ENCODE measurements at places on chromosomes 2 and 18. TPM values are rescaled to one million over a fixed set of nuclear protein-coding genes. Genes with fewer than 3 reads are reported as not detected.
A peak's percentile ranks its signal among the peaks of the same experiment; 100 is the strongest.

- no peak for DNase-seq
- no peak overlapping the region for H3K4me3 ChIP-seq
- no peak overlapping the region for H3K27ac ChIP-seq
- peaks cover 12% of the 10 kb centered on the region for H3K36me3 ChIP-seq
- no peaks in the 10 kb centered on the region for H3K4me1 ChIP-seq
- no peaks in the 10 kb centered on the region for H3K27me3 ChIP-seq
These were observed 16.6 kb downstream of the ITGB1BP1 start for GRCh38 chr2:9406529-9407362.

DNA sequence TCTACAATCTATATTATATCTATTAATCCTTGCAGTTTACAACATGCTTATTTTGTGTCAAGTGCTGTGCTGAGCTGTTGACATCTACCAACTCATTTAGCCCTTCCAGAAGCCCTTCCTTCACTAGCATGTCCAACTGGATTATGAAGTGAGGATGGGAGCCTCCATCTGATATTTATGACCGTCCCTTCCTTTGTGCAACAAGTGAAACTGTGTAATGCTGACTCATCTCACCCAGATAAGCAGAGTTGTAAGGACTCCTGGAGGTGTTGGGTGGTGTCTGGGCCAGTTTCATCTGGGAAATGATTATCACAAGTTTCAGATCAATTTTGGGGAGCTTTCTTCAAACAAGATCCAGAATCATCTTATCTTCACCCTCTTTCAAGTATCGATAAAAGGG, 156.6 kb upstream of the ETAA1 start:
- H3K4me1 ChIP-seq, result no peaks in the 10 kb centered on the region
- H3K36me3 ChIP-seq, result no peaks in the 10 kb centered on the region
- H3K27ac ChIP-seq, result no peak overlapping the region
- H3K27me3 ChIP-seq, result no peaks in the 10 kb centered on the region
- no peak for DNase-seq
- no peak overlapping the region for H3K4me3 ChIP-seq

DNA sequence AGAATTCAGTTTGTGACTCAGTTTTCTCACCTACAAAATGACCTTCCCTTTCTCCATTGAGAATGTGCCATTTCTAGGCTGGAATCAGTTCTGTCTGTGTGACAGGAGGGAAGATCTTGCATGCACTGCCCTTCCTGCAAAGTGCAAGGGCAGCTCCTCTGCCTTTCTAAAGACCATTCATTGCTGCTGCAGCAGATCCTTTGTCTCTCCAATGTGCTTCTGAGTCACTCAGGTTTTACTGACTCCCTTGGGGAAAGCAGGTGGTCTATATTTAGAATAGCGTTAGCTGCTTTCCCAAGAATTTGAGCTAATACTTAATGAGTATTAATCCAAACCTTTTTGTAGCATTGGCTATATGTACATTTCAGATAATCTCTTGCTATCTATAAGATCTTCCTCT, 62.5 kb downstream of the DAW1 start:
- no peaks in the 10 kb centered on the region for H3K4me1 ChIP-seq
- no peak overlapping the region for H3K27ac ChIP-seq
- H3K36me3 ChIP-seq, result no peaks in the 10 kb centered on the region
- H3K4me3 ChIP-seq, result no peak overlapping the region

Gene BOLL
- polyA plus RNA-seq, result not detected

- DNase-seq, result no peak
- H3K36me3 ChIP-seq, result no peaks in the 10 kb centered on the region
- no peak overlapping the region for H3K27ac ChIP-seq
- H3K4me1 ChIP-seq, result no peaks in the 10 kb centered on the region
These were observed 208.3 kb upstream of the FANCL start for GRCh38 chr2:58449286-58450010.

Gene PIEZO2
- polyA plus RNA-seq, result 4.5 TPM

DNA sequence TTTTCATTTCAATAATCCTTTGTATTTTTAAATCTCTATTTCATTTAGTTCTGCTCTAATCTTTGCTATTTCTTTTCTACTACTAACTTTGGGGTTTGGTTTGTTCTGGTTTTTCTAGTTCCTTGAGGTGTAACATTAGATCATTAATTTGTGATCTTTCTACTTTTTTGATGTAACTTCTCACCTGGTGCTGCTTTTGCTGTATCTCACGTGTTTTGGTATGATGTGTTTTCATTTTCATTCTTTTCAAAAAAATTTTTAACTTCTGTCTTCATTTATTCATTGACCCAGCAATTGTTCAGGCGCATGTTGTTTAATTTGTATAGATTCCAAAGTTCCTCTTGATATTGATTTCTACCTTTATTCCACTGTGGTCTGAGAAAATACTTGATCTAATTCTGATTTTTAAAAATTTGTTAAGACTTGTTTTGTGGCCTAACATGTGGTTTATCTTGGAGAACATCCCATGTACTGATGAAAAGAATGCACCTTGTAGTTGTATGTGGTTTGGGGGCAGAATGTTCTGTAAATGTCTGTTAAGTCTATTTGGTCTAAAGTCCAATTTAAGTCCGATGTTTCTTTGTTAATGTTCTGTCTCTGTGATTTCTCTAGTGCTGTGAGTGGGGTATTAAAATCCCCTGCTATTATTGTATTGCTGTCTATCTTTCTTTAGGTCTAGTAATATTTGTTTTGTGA, 17.3 kb upstream of the MALT1 start:
- no peaks in the 10 kb centered on the region for H3K4me1 ChIP-seq
- no peak overlapping the region for H3K27ac ChIP-seq

DNA sequence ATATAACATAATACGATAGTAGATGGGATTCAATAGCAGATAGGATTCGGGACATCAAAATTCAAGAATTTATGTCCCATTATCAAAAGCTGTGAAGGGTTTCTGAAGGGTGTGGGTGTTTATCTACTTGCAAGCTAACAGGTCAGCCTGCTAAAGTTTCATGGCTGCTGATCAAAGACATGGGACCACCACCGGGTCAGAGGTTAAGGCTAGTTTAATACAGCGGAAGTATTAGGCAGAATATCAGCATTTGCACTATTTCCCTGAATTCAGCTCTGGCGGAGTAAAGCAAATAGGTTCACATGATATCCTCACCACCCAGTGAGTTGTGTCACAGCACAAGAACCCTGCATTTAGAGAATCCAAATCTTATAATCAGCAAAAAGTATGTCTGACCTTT, 82.5 kb downstream of the DSEL start:
- H3K36me3 ChIP-seq, result no peaks in the 10 kb centered on the region
- no peak overlapping the region for H3K4me3 ChIP-seq
- H3K27ac ChIP-seq, result no peak overlapping the region
- no peaks in the 10 kb centered on the region for H3K27me3 ChIP-seq
- H3K4me1 ChIP-seq, result no peaks in the 10 kb centered on the region

DNA sequence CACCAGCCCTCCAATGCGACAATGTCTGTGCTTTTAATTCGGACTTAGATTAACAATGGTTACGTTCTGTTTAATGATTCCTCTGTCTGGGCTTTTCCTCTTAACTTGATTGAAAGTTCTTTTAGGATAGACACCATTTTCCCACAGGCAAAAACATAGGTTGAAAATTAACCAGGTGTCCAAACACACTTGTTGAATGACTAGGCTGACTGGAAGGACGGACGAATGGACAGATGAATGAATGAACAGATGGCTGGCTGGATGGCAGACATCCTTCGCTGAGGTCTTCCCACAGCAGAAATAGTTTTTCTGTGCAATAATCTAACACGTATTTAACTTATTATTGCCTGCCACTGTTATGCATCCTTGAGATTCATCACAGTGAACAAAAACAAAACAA, 298.8 kb downstream of the SRBD1 start:
- H3K27me3 ChIP-seq, result no peaks in the 10 kb centered on the region
- H3K36me3 ChIP-seq, result no peaks in the 10 kb centered on the region
- no peak overlapping the region for H3K27ac ChIP-seq
- H3K4me3 ChIP-seq, result no peak overlapping the region
- no peak for DNase-seq

Gene SETBP1
- 1.6 TPM for polyA plus RNA-seq

- H3K36me3 ChIP-seq, result no peaks in the 10 kb centered on the region
- H3K27ac ChIP-seq, result peak overlapping the region; percentile 85
- DNase-seq, result no peak
- H3K4me1 ChIP-seq, result no peaks in the 10 kb centered on the region
- H3K27me3 ChIP-seq, result no peaks in the 10 kb centered on the region
These were observed 6.1 kb upstream of the TMBIM1 start for GRCh38 chr2:218298314-218298875.

Gene EXOC6B
- polyA plus RNA-seq, result 4.4 TPM

GRCh38 chr18:23302851-23303527, 150.1 kb upstream of the RIOK3 start:
- peaks cover 3% of the 10 kb centered on the region for H3K4me1 ChIP-seq
- no peak overlapping the region for H3K27ac ChIP-seq
- H3K36me3 ChIP-seq, result no peaks in the 10 kb centered on the region
- no peak overlapping the region for H3K4me3 ChIP-seq
- no peak for DNase-seq
- no peaks in the 10 kb centered on the region for H3K27me3 ChIP-seq

- no peaks in the 10 kb centered on the region for H3K4me1 ChIP-seq
- H3K27ac ChIP-seq, result no peak overlapping the region
- no peaks in the 10 kb centered on the region for H3K27me3 ChIP-seq
- no peak for DNase-seq
These were observed 498.7 kb upstream of the RAB6C start for GRCh38 chr2:129480790-129481189.

Gene NEUROD1
- polyA plus RNA-seq, result not detected

DNA sequence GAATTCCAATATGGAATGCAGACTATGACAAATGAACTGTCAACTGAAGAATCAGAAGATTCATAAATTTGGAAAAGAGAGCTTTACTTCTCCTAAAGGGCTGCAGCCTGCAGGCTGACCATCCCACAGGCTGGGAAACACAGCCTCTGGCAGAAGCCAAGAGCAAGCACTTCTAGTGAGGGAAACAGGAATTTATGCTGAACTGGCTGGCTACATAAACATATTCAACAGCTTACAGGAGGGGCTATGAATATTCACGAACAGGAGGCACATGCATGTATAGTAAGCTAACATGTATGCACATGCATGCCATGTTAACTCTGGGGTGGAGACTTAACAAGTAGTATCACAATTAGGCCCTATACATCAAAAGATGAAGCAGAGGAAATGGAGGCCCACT, 17.6 kb downstream of the HIBCH start:
- no peaks in the 10 kb centered on the region for H3K27me3 ChIP-seq
- no peak overlapping the region for H3K4me3 ChIP-seq
- no peak for DNase-seq
- H3K4me1 ChIP-seq, result no peaks in the 10 kb centered on the region

DNA sequence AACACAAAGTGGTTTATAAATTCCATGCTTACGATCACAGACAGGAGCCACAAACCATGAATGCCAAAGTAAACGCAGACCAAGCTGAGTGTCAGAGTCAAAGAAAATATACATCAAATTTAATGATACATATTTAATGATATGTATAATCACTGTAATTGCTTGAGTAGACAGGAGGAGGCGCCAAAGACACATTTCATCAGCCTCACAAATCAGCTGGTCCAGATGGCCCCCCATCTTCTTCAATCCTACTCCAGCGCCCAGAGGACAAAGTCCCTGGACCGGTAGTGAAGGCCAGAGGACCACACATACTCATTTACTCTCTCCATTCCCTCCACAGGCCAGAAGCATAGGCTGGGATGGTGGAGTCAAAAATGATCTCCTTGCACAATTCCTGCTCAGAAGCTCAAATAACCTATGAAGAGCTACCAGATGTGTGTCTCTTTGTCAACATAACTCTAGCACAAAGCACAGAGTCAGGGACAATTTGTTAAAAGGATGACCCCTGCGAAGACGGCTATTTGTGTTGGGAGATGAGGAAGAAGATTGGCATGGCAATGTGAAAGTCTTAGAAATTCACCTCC, 149.3 kb upstream of the PGAP1 start:
- no peaks in the 10 kb centered on the region for H3K36me3 ChIP-seq
- peaks cover 6% of the 10 kb centered on the region for H3K4me1 ChIP-seq
- DNase-seq, result no peak
- no peak overlapping the region for H3K4me3 ChIP-seq
- no peak overlapping the region for H3K27ac ChIP-seq
- H3K27me3 ChIP-seq, result no peaks in the 10 kb centered on the region

DNA sequence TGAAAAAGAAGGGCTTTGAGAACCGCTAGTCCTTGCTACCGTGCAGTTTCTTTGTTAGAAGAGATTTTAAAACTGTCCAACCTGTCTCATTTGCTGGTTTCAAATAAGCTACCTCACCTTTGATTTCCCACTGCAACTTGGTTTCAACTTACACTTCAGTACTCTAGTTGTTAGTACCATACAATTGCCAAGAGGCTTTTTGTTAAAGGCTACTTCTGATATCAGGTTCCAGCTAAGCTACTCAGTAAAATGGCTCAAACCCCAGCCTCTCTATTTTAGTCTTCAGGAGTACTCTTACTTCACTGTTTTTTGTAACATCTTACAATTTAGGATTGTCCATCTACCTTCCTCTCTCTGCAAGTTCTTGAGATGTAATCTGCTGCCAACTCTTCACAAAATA, 91.6 kb downstream of the INO80D start:
- H3K4me3 ChIP-seq, result no peak overlapping the region
- H3K27me3 ChIP-seq, result no peaks in the 10 kb centered on the region
- H3K27ac ChIP-seq, result no peak overlapping the region
- DNase-seq, result no peak
- H3K4me1 ChIP-seq, result peaks cover 5% of the 10 kb centered on the region

DNA sequence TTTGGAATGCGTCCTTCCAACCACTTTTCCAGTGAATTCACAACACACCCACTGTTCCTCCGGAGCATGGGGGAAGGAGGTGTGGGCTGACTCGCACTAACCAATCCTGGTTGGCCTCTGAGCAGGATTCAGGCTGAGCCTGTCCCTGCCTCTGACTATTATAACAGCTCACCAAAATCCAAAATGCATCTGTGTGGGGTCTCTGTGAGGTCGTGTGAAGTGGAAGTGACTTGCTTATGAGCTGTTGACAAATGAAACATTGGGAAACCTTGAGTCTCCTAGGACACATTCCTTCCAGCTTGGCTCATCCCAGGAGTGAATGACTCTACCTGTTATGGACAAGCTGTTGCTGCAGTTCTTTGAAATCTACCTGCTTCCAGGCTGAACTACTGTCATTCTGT, 1.5 kb downstream of the CIDEA start:
- H3K36me3 ChIP-seq, result no peaks in the 10 kb centered on the region
- H3K27me3 ChIP-seq, result no peaks in the 10 kb centered on the region
- H3K27ac ChIP-seq, result no peak overlapping the region

Gene GPR35
- 3.9 TPM for polyA plus RNA-seq

Gene C1QL2
- 0.03 TPM for polyA plus RNA-seq

- H3K4me3 ChIP-seq, result no peak overlapping the region
- peaks cover 19% of the 10 kb centered on the region for H3K4me1 ChIP-seq
- peak overlapping the region; percentile 80 for H3K27ac ChIP-seq
- no peaks in the 10 kb centered on the region for H3K27me3 ChIP-seq
- H3K36me3 ChIP-seq, result no peaks in the 10 kb centered on the region
These were observed 20.9 kb downstream of the ANXA4 start for GRCh38 chr2:69762513-69763494.

Gene ABCG8
- not detected for polyA plus RNA-seq

DNA sequence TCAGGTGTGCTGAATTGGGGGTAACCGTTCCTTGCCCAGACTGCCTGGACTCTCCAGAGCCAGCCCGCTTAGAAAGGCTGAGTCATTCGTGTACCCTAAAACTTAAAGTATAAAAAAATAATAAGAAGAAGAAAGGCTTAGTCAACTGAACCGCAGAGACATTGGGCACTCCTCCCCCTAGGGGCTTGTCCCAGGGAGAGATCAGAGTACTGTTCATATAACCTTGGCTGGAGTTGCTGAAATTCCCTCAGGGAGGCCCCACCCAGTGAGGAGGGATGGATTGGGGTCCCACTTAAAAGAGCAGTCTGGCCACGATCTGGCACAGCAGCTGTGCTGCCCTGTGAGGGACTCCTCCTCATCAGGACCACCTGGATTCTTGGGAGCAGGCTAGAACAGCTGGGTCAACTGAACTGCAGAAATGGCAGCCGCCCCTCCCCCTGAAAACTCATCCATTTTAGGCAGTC, 37.2 kb downstream of the ANKRD12 start:
- H3K4me1 ChIP-seq, result no peaks in the 10 kb centered on the region
- no peaks in the 10 kb centered on the region for H3K27me3 ChIP-seq

Gene RAB10
- polyA plus RNA-seq, result 84.5 TPM

Gene CYS1
- polyA plus RNA-seq, result 0.35 TPM
